ENCODE measurements at places on chromosomes 11 and 22.

- DNase-seq, result no peak
Measured at GRCh38 chr11:62461740-62462507, 43.1 kb downstream of the SCGB1A1 start.

- DNase-seq, result no peak
Measured at GRCh38 chr11:77205467-77206263, 77.6 kb downstream of the MYO7A start.

DNA sequence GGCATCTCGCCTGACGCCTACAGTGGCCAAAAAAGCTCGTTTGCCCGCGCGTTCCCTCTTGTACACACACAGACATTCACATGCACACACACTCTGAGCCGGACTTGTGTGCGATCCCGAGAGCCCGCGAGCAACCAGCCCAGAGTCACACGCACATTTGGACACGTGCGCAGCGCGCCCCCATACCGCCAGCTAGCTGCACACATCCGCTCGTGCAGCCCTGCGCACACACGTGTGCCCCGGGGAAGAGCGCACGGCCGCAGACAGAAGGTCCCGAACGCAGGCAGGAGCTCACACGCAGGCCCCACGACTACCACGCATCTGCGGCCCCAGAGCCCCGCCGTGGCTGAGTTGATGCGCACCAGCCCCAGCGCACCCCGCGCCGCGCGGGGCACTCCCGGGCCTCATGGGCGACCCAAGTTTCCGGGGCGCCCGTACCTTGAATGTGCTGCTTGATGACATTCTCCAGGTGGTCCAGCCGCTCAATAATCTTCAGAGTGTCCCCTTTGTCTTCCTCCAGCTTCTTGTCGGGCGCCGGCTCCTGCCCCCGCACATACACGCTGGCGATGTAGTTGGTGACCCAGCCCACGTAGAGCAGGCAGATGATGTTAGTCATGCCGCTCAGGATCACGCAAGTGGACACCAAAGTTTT lies 758 bp downstream of the GALNT18 start:
- DNase-seq, result no peak

GRCh38 chr11:76797341-76798201 lies 14.4 kb downstream of the TSKU start:
- DNase-seq, result no peak

DNA sequence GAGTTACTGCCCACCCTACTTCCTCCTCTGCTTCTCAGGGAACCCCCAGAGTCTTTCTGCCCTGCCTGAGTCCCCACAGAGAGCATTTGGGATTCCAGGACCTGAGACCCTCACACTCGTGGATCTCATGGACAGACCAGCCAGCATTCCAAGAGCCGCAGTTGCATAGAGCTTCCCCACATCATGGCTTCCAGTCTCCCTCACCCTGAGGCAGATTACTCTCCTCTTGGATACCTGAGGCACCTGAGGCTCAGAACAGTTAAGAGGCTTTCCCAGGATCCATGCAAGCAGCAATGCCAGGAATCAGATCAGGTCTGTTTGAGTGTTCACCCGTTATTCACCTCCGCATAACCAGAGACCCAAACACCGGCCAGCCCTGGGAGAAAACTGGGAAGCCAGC lies 102.2 kb downstream of the TRIM29 start:
- DNase-seq, result no peak

DNA sequence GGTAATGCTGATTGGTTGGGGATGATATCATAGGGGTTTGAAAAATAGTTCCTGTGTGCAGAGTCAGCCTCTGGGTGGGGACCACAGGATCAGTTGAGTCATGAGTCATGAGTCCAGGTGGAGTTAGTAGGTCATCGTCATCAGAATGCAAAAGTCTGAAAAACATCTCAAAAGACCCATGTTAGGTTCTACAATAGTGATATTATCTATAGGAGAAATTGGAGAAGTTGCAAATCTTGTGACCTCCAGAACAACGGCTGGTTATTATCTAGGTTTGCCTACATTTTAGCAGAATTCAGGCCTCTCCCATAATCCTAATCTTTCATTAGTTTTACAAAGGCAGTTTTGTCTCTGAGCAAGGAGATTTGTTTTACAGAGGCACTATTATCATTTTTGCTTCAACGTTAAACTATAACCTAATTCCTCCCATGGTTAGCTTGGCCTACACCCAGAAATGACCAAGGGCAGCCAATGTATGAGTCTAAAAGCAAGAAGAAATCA lies 38.9 kb downstream of the MS4A2 start:
- no peak for DNase-seq
